Chondrocyte (in vitro differentiated cells): ENCODE measurements at places on chromosomes 5 and 9. TPM values are rescaled to one million over a fixed set of nuclear protein-coding genes. Genes with fewer than 3 reads are reported as not detected.

GRCh38 chr9:83130541-83130940, 67.6 kb upstream of the RASEF start:
- peaks cover 4% of the 10 kb centered on the region for H3K27me3 ChIP-seq
- H3K4me3 ChIP-seq, result no peak overlapping the region
- H3K36me3 ChIP-seq, result no peaks in the 10 kb centered on the region
- H3K4me1 ChIP-seq, result no peaks in the 10 kb centered on the region

TRIM41 gene
- 17.9 to 24.3 TPM (median 19.3 TPM) in 3 replicates for total RNA-seq

GRAMD2B gene
- total RNA-seq, result 56.5 to 72.4 TPM (median 61.5 TPM) in 3 replicates

- H3K27me3 ChIP-seq, result no peaks in the 10 kb centered on the region
- no peak overlapping the region for H3K27ac ChIP-seq
- H3K4me3 ChIP-seq, result no peak overlapping the region
These were observed 104.5 kb downstream of the VAV2 start for GRCh38 chr9:133887540-133888047.

DNA sequence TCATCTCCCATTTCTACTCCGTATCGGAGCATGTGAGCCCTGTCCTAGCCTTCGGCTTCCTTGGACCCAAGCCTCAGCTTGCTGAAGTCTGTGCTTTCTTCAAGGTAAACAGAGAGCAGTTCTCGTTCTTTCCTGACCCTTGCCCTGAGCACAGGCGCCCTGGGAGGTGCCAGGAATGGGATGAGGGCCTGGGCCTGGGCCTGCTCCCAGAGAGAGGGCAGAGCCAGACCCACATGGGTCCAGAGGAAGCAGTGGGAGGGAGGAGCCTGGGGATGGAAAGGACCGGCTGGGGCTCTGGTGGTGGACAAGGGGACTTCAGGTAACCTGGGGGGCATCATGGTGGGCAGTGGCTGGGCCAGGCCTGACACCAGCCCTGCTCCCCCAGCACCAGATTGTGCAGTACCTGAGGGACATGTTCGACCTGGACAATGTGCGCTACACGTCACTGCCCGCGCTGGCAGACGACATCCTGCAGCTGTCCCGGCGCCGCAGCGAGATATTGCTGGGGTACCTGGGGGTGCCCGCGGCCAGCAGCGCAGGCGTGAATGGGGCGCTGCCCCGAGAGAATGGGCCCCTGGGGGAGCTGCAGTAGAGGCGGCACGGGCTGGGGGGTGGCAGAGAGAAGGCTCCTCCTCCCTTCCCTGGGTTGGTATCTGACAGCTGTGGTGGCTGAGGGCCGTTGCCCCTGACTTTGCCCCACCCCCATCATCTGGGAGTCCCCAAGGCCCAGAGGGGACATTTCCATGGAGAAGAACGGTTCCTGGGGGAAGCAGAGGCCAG, 10.9 kb upstream of the DOLPP1 start:
- peaks cover 4% of the 10 kb centered on the region for H3K36me3 ChIP-seq
- H3K27me3 ChIP-seq, result no peaks in the 10 kb centered on the region
- H3K27ac ChIP-seq, result no peak overlapping the region

- H3K27me3 ChIP-seq, result no peaks in the 10 kb centered on the region
- H3K36me3 ChIP-seq, result peaks cover 4% of the 10 kb centered on the region
- H3K27ac ChIP-seq, result no peak overlapping the region
- no peak for DNase-seq
- H3K4me3 ChIP-seq, result no peak overlapping the region
These were observed 20.2 kb upstream of the TNC start for GRCh38 chr9:115138151-115138550.

FBP1 gene
- total RNA-seq, result not detected in 3 replicates

DNA sequence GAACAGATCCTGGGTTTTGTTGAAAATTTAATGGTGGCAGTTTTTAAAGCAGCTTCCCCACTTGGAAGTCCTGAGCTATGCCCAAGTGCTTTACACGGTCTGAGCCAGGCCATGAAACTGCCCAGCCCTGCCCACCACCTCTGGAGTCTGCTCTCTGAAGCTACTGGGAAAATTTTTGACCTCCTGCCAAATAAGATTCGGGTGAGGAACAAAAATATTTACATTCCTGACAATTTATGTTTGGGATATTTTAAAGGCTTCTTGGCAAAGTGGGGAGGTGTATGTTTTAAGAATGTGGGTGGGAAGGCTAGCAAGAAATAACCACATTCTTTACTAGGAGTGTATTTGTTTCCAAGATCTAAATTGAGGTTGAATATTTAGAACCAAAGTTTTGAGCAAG, 50.0 kb downstream of the HACD4 start:
- H3K27me3 ChIP-seq, result no peaks in the 10 kb centered on the region
- H3K4me1 ChIP-seq, result peaks cover 42% of the 10 kb centered on the region
- DNase-seq, result no peak
- peak overlapping the region; percentile 82 for H3K27ac ChIP-seq
- peak overlapping the region; percentile 20 for H3K4me3 ChIP-seq

DNA sequence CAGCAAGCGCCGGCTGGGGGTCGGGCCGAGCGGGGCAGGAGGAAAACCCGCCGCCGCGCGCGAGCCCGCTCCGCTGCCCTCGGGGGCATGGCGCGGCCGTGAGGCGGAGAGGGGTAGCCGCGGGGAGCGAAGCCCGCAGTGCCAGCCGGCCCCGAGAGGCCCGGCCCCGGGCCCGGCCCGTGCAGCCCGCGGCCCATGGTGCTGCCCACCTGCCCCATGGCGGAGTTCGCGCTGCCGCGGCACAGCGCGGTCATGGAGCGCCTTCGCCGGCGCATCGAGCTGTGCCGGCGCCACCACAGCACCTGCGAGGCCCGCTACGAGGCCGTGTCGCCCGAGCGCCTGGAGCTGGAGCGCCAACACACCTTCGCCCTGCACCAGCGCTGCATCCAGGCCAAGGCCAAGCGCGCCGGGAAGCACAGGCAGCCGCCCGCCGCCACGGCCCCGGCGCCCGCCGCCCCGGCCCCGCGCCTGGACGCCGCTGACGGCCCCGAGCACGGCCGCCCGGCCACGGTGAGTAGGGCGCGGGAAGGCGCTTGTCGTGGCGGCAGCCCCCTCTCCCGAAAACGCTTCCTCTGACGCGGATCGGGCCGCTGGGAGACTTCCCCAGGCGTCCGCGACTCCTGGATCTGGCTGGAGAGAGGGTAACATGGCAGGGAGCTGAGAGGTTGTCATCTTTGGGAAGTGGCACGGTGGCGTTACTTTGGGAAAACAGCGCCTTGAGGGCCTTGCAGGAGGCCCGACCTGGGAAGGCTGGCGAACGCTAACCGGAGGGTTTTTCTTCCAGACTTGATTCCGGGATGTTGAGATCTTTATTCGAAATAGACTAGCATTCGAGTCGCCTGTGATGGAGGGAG, 523 bp downstream of the MAML1 start:
- H3K4me1 ChIP-seq, result peaks cover 49% of the 10 kb centered on the region
- H3K27me3 ChIP-seq, result no peaks in the 10 kb centered on the region
- H3K36me3 ChIP-seq, result peaks cover 5% of the 10 kb centered on the region
- no peak for DNase-seq

DNA sequence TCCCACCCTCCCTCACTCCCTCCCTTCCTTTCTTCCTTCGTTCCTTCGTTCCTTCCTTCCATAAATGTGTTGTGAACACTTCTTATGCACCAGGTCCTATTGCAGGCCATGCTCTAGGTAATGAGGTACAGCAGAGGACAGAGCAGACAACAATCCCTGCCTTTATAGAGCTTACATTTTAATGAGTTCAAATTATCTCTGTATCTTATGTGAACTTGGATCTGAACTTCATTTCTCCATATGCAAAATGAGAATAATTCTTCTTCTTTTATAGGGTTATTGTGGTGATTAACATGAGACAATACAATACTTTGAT, 37.2 kb downstream of the SLC27A6 start:
- no peaks in the 10 kb centered on the region for H3K36me3 ChIP-seq
- H3K27me3 ChIP-seq, result peaks cover 18% of the 10 kb centered on the region
- H3K27ac ChIP-seq, result no peak overlapping the region
- DNase-seq, result no peak
- H3K4me1 ChIP-seq, result no peaks in the 10 kb centered on the region
- no peak overlapping the region for H3K4me3 ChIP-seq

- H3K27ac ChIP-seq, result no peak overlapping the region
- no peak for DNase-seq
- no peaks in the 10 kb centered on the region for H3K27me3 ChIP-seq
- no peaks in the 10 kb centered on the region for H3K36me3 ChIP-seq
- H3K4me3 ChIP-seq, result no peak overlapping the region
- peaks cover 7% of the 10 kb centered on the region for H3K4me1 ChIP-seq
These were observed 238.1 kb downstream of the SPOCK1 start for GRCh38 chr5:137260820-137261695.

SVEP1 gene
- total RNA-seq, result 0.72 to 2.0 TPM (median 0.90 TPM) in 3 replicates

RUSC2 gene
- total RNA-seq, result 96.3 to 135 TPM (median 107 TPM) in 3 replicates

DNA sequence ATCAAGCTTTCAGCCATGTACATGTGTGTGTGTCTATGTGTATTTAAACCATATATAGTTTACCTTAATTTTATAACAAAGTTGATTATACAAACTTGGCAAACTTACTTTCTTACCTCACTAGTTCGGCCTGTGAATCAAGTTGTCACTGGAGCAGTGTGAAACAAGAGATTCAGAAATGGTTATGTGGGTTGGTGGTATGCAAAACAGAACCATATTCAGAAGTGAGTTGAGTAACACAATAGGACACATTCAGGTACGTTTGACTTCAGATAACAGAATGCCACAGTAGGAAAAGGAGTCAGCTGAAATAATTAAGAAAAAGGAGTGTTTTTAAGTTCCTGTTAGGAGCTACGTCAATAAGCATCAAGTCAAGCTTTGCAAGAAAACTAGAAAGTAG, 21.5 kb downstream of the XPA start:
- peaks cover 12% of the 10 kb centered on the region for H3K4me1 ChIP-seq
- H3K27ac ChIP-seq, result peak overlapping the region; percentile 84
- H3K36me3 ChIP-seq, result peaks cover 27% of the 10 kb centered on the region

FBXW11 gene
- total RNA-seq, result 54.8 to 58.1 TPM (median 54.8 TPM) in 3 replicates

GRCh38 chr5:172763120-172763464, 7.9 kb downstream of the DUSP1 start:
- DNase-seq, result no peak
- H3K27ac ChIP-seq, result no peak overlapping the region
- H3K27me3 ChIP-seq, result no peaks in the 10 kb centered on the region

DNA sequence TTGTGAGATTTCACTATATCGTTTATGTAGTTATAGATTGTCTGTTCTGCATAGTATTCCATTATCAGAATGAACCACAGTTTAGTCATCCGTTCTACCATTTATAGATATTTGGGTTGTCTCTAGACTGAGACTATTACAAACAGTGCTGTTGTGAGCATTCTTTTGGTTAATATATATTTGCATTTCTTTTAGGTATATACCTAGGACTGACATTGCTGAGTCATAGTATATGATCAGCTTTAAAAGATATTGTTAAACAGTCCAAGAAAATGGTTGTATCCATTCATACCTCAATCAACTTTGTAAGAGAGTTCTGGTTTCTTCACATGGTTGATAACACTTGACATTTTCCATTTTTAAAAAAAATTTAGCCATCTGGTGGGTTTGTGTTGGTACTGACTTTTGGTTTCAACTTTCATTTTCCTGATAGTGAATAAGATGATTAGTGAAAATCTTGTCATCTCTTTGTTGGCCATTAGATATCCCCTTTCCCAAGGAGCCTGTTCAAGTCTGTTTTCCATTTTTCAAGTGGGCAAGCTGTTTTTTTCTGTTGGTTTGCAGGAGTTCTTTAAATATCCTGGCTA, 22.9 kb upstream of the ADAM19 start:
- no peak overlapping the region for H3K27ac ChIP-seq
- H3K4me3 ChIP-seq, result no peak overlapping the region
- no peak for DNase-seq
- no peaks in the 10 kb centered on the region for H3K36me3 ChIP-seq
- H3K27me3 ChIP-seq, result no peaks in the 10 kb centered on the region
- peaks cover 12% of the 10 kb centered on the region for H3K4me1 ChIP-seq

GRCh38 chr9:109510506-109510905, 12.4 kb upstream of the PTPN3 start:
- DNase-seq, result no peak
- peaks cover 4% of the 10 kb centered on the region for H3K27me3 ChIP-seq

- peak; percentile 75 for DNase-seq
- peaks cover 47% of the 10 kb centered on the region for H3K27me3 ChIP-seq
- H3K36me3 ChIP-seq, result peaks cover 1% of the 10 kb centered on the region
- H3K4me1 ChIP-seq, result no peaks in the 10 kb centered on the region
These were observed 8.4 kb upstream of the SLC9A3 start for GRCh38 chr5:532521-533242.

GRCh38 chr5:170787216-170787615, 3.7 kb downstream of the GABRP start:
- H3K27ac ChIP-seq, result no peak overlapping the region
- H3K36me3 ChIP-seq, result no peaks in the 10 kb centered on the region
- DNase-seq, result no peak
- H3K4me3 ChIP-seq, result no peak overlapping the region

GRCh38 chr5:132363431-132364112, 5.9 kb upstream of the SLC22A5 start:
- peak overlapping the region; percentile 59 for H3K27ac ChIP-seq
- H3K4me1 ChIP-seq, result peaks cover 19% of the 10 kb centered on the region
- no peaks in the 10 kb centered on the region for H3K27me3 ChIP-seq
- DNase-seq, result no peak
- H3K36me3 ChIP-seq, result no peaks in the 10 kb centered on the region
- no peak overlapping the region for H3K4me3 ChIP-seq

GRCh38 chr9:83701769-83702168, 6.0 kb downstream of the UBQLN1 start:
- H3K27ac ChIP-seq, result peak overlapping the region; percentile 78
- peak overlapping the region; percentile 3 for H3K4me3 ChIP-seq
- peaks cover 57% of the 10 kb centered on the region for H3K4me1 ChIP-seq
- no peak for DNase-seq

GRCh38 chr5:76422742-76423141, 19.7 kb downstream of the IQGAP2 start:
- H3K4me3 ChIP-seq, result no peak overlapping the region
- H3K4me1 ChIP-seq, result peaks cover 20% of the 10 kb centered on the region
- no peak overlapping the region for H3K27ac ChIP-seq
- no peaks in the 10 kb centered on the region for H3K36me3 ChIP-seq
- DNase-seq, result no peak

- no peak for DNase-seq
- H3K27me3 ChIP-seq, result peaks cover 8% of the 10 kb centered on the region
- H3K4me3 ChIP-seq, result no peak overlapping the region
- H3K36me3 ChIP-seq, result no peaks in the 10 kb centered on the region
- H3K27ac ChIP-seq, result no peak overlapping the region
These were observed 26.7 kb upstream of the STK32A start for GRCh38 chr5:147208134-147208533.

GRCh38 chr9:131274674-131275331, 1.5 kb downstream of the FAM78A start:
- H3K4me1 ChIP-seq, result peaks cover 2% of the 10 kb centered on the region
- H3K27ac ChIP-seq, result no peak overlapping the region
- DNase-seq, result no peak
- peaks cover 2% of the 10 kb centered on the region for H3K27me3 ChIP-seq

PHYHD1 gene
- 2.8 to 4.4 TPM (median 3.4 TPM) in 3 replicates for total RNA-seq

HSD17B4 gene
- total RNA-seq, result 92.8 to 118 TPM (median 98.4 TPM) in 3 replicates

KIF20A gene
- 5.2 to 15.9 TPM (median 14.3 TPM) in 3 replicates for total RNA-seq

GRCh38 chr9:131707733-131708157, 32.1 kb downstream of the RAPGEF1 start:
- no peak for DNase-seq
- H3K27me3 ChIP-seq, result no peaks in the 10 kb centered on the region
- peak overlapping the region; percentile 13 for H3K27ac ChIP-seq
- peaks cover 32% of the 10 kb centered on the region for H3K4me1 ChIP-seq
- H3K36me3 ChIP-seq, result no peaks in the 10 kb centered on the region
- no peak overlapping the region for H3K4me3 ChIP-seq

COQ4 gene
- total RNA-seq, result 19.7 to 37.5 TPM (median 24.5 TPM) in 3 replicates

FUT7 gene
- total RNA-seq, result not detected in 3 replicates

GRCh38 chr5:43482490-43483297, 971 bp downstream of the TMEM267 start:
- H3K27me3 ChIP-seq, result no peaks in the 10 kb centered on the region
- H3K36me3 ChIP-seq, result no peaks in the 10 kb centered on the region
- DNase-seq, result no peak
- peak overlapping the region; percentile 100 for H3K27ac ChIP-seq
- peaks cover 39% of the 10 kb centered on the region for H3K4me1 ChIP-seq

GRCh38 chr9:8337834-8338766, 538.5 kb upstream of the DMAC1 start:
- H3K27ac ChIP-seq, result peak overlapping the region; percentile 4
- peaks cover 18% of the 10 kb centered on the region for H3K4me1 ChIP-seq
- H3K27me3 ChIP-seq, result no peaks in the 10 kb centered on the region
- H3K4me3 ChIP-seq, result no peak overlapping the region
